ENCODE measurements at places on chromosomes 5 and 9.

GRCh38 chr5:107553117-107553555 is 117.6 kb downstream of the EFNA5 start:
- DNase-seq, result no peak

- DNase-seq, result no peak
These were observed 692.8 kb upstream of the CDH18 start for GRCh38 chr5:20680718-20681302.

DNA sequence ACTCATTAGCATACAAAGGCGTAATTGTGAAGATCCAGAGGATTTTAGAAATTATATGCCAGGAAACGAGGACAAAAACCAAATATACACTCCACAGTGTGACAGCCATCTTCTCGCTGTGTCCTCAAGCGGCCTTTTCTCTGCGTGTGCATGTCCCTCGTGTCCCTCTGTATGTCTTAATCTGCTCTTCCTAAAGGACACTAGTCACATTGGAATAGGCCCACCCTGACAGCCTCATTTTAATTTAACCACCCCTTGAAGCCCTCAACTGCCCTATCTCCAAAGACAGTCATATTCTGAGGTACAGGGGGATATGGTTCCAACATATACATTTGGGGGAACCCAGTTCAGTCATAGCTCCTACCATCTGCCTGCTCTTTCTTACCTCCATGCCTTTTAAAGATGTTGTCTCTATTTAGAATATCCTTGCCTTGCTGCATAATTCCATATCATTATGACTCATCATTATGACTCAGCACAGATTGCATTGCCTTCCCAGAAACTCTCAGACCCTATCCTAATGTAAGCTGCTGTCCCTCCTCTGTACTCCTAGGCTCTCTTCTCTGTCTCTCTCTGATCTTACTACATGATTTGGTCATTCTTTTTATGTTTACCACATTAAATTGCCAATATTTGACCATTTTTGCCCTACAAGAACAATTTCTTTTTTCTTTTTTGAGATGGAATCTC is 210.9 kb downstream of the AOPEP start:
- DNase-seq, result no peak

- DNase-seq, result no peak
These were observed 280.2 kb downstream of the CDH12 start for GRCh38 chr5:22572941-22573340.

DNA sequence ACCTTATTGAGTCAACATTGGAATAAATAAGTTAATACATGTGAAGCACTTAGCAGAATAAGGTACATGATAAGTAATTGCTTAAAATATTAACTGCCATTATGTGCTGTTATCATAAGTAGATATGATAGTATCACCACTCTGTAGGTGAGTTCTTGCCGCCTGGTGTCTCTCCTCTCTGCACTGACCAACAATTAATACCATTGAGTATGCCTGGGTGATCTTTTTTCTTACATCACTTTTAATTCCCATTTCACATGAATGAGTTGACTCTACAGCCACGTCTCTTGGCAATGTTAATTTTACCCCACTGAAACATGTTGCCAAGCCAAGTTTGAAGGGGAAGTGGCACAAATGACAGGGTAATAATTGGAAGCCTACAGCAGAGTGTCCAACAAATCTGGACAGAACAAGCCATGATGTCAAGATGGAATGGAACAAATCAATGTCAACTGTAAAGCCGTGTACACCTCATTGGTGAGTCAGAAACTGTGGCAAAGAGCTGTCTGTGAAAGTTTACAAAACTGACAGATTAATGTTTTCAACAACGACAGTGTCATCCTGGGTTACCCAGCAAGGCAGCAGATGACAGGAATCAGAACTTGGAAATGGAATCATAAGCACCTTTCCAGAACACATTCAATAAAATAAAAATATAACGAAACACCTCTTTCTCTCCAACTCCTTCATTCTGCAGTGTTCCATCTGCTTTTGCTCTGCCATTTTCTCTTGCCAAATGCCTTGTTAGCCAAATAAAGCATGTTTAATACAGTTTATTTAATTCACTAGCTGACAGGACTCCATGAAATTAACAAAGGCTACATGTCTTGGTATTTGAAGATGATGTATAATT is 330.9 kb downstream of the CTNND2 start:
- DNase-seq, result no peak

DNA sequence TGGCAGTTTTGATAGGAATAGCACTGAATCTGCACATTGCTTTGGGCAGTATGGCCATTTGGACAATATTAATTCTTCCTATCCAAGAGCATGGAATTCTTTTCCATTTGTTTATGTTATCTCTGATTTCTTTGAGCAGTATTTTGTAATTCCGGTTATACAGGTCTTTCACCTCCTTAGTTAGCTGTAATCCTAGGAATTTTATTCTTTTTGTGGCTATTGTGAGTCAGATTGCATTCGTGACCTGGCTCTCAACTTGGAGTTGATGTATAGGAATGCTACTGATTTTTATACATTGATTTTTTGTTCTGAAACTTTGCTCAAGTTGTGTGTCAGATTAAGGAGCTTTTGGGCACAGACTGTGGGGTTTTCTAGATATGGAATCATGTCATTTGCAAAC is 24.0 kb downstream of the TMEM161B start:
- DNase-seq, result no peak

DNA sequence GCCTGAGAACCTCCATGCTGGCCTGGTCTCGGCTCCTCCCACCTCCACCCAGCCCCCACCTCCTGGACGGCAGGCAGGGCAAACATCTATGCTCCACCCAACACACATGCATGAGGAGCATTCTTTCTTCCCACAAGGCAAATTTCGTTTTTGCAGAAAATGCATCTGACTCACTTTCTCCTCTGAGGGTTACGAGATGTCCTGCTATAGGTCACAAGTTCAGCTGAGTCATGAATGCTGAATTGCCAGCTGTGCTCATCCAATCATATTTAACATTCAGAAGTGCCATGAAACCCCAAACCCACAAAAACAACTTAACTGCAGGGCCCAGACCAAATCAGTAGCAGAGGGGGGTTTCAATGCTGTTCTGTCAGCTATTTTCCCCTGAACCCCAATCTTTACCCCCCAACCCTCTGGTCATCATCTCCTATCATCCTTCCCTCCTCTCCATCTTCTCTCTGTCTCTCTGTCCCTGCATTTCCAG is 39.0 kb upstream of the OSMR start:
- no peak for DNase-seq

- no peak for DNase-seq
These were observed 198.6 kb upstream of the DAB2 start for GRCh38 chr5:39623291-39623865.

- DNase-seq, result peak; percentile 93
These were observed at the start of gene B4GALT1 for GRCh38 chr9:33167084-33167971. B4GALT1 (minus strand) TSS chr9:33167336; CDS start chr9:33167169, 167 bp downstream.

DNA sequence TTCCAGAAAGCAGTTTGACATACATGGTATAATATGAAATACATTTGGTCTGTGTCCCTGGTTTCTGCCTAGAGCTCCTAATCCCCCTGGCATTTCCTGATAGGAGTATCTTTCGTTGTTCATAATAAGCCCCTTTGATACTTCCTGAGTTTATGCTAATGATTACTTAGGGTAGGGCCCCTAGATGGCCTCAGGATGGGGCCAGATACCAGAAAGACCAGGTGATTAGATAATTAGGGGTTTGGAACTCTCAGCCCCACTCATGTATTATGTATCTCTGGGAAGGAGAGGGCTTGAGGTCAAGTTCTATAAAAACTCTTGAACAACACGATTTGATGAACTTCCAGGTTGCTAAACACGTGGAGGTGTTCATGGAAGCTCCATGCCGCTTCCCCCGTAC is 163.3 kb upstream of the ZNF608 start:
- no peak for DNase-seq
